ENCODE measurements at places on chromosomes 6 and 20.

DNA sequence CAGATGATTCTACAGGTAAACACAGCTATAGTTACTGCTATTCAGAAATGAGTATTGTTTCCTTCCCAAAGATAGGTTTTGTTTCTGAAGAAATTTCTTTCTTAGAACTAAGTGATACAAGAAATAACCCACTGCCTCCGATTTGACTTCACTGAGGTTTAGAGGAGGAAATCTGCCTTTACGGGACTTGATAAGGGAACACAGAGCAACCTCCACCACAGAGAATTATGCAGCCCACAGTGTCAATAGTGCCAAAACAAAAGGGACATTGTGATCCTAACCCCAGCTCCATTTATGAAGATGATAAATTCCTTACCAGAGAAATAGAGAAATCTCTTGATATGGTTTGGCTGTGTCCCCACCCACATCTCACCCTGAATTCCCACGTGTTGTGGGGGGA, 164.6 kb downstream of the ZNF217 start:
- peaks cover 6% of the 10 kb centered on the region for H3K4me1 ChIP-seq
- DNase-seq: no peak
- H3K4me3 ChIP-seq: no peak overlapping the region

DNA sequence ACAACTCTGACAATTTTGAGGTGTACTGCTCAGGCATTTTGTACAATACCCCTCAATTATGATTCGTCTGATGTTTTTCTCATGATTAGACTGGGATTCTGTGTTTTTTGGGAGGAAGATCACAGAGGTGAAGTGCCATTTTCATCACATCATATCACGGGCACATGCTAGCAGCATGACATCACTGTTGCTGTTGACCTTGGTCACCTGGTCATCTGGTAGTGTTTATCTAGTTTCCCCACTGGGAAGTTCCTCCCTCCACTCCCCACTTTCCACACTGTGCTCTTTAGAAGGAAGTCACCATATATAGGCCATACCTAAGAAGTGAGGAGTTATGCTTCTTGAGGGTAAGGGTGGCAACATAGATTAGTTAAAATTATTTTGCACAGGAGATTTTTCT, 20.8 kb downstream of the GCM2 start:
- no peak overlapping the region for H3K4me3 ChIP-seq
- no peaks in the 10 kb centered on the region for H3K36me3 ChIP-seq
- no peaks in the 10 kb centered on the region for H3K4me1 ChIP-seq
- no peaks in the 10 kb centered on the region for H3K27me3 ChIP-seq

DNA sequence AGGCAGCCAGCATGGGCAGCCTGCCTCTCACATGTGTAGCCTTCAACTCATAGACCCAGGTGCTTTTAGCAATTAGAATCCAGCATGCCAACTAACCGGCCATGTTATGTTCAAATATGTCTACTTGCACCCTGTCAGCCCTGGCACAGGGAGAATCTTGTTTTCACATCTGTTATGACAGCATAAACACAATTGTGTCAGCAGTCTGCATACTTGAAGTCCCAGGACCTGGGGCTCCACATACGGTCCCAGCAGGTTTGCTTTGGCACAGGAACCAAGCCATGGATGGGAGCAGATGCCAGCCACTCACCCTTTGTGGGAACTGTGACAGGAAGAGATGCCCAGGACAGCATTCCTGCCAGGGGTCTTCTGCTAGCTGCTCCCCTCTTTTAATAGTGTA, 67.2 kb upstream of the SYNDIG1 start:
- H3K4me1 ChIP-seq: peaks cover 16% of the 10 kb centered on the region
- H3K4me3 ChIP-seq: no peak overlapping the region
- peaks cover 7% of the 10 kb centered on the region for H3K36me3 ChIP-seq

DNA sequence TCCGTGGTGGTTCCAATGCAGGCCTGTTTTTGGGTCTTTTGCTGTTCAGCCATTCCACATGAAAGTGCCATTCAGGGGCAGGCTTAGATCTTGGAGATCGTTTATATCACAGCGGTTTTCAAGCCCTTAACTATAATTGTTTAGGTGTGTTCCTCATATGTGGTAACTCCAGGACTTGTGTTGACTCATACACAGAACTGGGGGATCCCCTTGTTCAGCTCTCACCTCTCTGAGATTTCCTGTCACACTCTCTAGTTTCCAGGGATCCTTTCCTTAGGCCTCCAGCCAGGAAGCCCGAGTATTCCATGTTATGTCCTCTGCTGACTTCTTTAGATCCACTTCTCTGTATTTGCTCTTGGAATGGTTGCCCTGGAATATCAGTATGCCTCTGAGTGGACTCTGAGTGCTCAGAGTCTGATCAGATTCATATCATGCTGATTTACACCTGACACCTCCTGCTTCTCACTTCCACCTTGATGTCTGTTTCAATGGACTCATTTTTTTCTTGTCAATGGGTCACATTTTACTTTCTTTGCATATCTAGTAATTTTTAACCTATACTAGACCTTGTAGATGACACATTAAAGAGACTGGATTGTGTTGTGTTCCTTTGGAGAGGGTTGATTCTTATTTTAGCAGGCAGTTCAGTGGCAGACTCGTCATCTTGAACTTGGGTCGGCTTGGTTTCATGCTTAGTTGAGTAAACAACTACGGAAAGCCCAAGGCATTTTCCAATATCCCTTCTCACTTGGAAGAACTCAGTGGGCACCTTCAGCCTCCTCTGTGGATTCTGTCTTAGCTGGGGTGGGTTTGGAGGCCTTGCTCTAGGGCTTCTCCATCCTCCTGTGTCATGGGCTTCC, 13.1 kb downstream of the NTSR1 start:
- peaks cover 14% of the 10 kb centered on the region for H3K4me1 ChIP-seq
- H3K27me3 ChIP-seq: peaks cover 21% of the 10 kb centered on the region
- DNase-seq: no peak
- no peak overlapping the region for H3K27ac ChIP-seq
- H3K36me3 ChIP-seq: peaks cover 10% of the 10 kb centered on the region

GRCh38 chr6:35065870-35066269, 75.3 kb downstream of the TCP11 start:
- H3K27me3 ChIP-seq: no peaks in the 10 kb centered on the region
- H3K27ac ChIP-seq: no peak overlapping the region
- H3K36me3 ChIP-seq: no peaks in the 10 kb centered on the region
- no peak for DNase-seq
- peaks cover 20% of the 10 kb centered on the region for H3K4me1 ChIP-seq

DNA sequence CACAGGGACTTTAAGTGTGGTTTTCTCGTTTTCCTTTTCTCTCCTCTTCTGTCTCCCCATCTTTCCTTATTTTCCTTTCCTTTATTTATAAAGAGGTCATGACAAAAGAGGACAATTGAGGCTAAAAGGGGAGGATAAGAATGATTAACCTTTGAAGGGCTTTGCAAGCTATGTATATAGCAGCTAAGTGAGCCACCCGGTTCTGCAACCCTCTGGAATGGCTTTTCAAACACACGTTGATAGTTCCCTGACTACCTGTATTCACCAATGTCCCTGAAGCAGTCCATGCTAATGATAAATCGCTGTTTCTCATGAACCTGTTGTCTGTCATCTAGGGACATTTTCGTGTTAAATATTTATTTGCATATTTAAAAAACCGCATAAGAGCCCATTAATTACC, 124.4 kb upstream of the RALGAPA2 start:
- H3K4me1 ChIP-seq: no peaks in the 10 kb centered on the region
- no peak overlapping the region for H3K4me3 ChIP-seq
- no peak for DNase-seq
- H3K27ac ChIP-seq: no peak overlapping the region
- no peaks in the 10 kb centered on the region for H3K27me3 ChIP-seq

DNA sequence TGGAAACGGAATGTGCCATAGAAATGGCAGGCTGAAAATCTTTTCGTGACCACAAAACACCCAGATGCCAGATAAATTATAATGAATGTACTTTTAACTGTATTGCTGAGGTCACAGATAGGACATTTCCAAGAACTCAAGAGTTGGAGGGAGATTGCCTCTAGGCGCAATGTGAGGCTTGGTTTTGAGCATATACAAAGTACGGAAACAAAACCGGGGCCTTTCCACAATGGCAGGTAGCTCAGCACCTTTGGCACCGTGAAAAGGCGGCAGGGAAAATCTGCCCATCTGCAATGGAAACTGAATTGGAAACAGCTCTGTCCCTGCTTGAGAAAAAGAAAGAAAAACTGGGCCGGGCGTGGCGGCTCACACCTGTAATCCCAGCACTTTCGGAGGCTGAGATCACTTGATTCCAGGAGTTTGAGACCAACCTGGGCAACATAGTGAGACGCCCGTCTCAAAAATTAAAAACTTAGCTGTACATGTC, 10.5 kb upstream of the C20orf144 start:
- peaks cover 15% of the 10 kb centered on the region for H3K4me1 ChIP-seq
- no peak overlapping the region for H3K4me3 ChIP-seq
- no peak overlapping the region for H3K27ac ChIP-seq
- DNase-seq: no peak

GRCh38 chr6:155219299-155219698, 44.5 kb upstream of the CLDN20 start:
- DNase-seq: no peak
- H3K4me3 ChIP-seq: no peak overlapping the region
- H3K4me1 ChIP-seq: peaks cover 9% of the 10 kb centered on the region
- no peak overlapping the region for H3K27ac ChIP-seq

DNA sequence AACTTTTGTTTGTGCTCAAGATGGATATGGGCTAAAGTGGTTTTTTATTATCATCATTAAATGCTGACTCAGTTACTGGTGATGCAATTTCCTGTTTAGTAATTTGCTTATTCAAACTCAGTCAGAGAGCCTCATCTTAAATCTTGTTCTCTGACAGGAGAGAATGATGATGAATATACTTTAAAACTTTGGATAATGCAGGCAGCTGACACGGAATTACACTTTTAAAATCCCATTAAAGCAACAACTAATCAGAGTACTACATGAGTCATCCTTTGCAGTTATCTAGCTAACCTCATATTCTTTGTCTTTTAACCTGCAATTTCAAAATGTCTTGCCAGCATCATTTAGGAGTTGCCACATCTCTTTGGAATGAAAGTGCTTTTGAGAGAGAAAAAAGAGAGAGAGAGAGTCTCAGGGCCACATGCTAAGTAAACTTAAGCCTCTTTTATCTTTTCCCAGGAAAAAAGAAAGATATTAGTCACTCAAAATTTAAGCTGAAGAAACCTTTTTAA, 9.2 kb upstream of the C6orf141 start:
- H3K4me3 ChIP-seq: no peak overlapping the region
- no peaks in the 10 kb centered on the region for H3K36me3 ChIP-seq
- H3K4me1 ChIP-seq: no peaks in the 10 kb centered on the region
- no peak overlapping the region for H3K27ac ChIP-seq

- no peak overlapping the region for H3K27ac ChIP-seq
- H3K36me3 ChIP-seq: peaks cover 7% of the 10 kb centered on the region
- H3K4me1 ChIP-seq: peaks cover 2% of the 10 kb centered on the region
- H3K27me3 ChIP-seq: no peaks in the 10 kb centered on the region
- no peak for DNase-seq
Measured at GRCh38 chr6:42762426-42762859, 16.5 kb upstream of the TBCC start.

DNA sequence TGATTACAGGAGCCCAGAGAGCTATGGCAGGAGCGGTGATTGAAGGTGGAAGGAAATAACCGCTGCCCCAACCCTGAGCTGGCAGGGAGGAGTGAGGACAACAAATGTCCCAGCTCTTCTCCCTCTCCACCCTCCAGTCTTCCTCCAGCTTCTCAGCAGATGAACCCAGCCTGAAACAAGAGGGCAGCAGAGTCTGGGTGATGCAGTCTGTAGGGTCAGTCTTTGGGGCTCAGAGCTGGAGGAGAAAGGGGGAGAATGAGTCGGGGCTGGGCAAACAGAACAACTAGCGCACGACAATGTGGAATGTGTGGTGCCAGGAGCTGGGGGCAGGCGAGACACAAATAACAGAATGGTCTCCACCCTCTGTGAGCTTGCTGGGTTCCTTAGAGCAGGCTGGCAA, 4.5 kb upstream of the GUCA1A start:
- H3K36me3 ChIP-seq: no peaks in the 10 kb centered on the region
- DNase-seq: no peak
- no peak overlapping the region for H3K4me3 ChIP-seq
- peaks cover 7% of the 10 kb centered on the region for H3K4me1 ChIP-seq
- peaks cover 4% of the 10 kb centered on the region for H3K27me3 ChIP-seq
- H3K27ac ChIP-seq: no peak overlapping the region
